Cerebellar nuclear complex (tissue), 1 donor: ENCODE measurements at places on chromosomes 16 and 17.

- DNase-seq: no peak
Observed at GRCh38 chr16:11575223-11575589, 11.5 kb downstream of the LITAF start.

- no peak for DNase-seq
Observed at GRCh38 chr16:79177018-79177417, 423.5 kb downstream of the MAF start.

DNA sequence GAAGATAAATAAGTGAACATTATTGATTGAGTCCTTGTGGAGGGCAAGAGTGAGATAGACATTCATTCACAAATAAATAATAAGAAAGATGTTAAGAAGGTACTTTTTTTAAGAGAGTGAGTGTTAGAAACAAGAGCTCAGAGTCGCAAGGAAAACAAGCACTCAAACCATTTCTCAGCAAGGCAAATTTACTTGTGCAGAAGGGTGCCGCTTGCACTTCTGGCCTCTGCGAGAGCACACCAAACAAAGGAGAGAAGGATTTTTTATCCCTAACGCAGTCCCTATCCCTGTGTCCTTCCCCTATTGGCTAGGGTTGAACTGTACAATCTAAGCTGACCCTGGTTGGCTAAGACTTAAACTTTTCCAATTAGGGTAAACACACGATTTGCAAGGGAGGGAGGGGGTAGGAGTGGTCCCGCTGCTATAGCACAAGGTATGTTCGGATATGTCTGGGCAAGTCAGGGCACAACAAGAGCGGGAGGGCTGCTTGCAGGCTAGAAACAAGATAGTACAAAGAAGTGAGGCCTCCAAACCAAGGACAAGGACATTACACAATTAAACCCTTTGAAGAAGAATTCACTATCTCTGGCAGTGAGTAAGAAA lies 156.2 kb downstream of the PPM1E start:
- no peak for DNase-seq

DNA sequence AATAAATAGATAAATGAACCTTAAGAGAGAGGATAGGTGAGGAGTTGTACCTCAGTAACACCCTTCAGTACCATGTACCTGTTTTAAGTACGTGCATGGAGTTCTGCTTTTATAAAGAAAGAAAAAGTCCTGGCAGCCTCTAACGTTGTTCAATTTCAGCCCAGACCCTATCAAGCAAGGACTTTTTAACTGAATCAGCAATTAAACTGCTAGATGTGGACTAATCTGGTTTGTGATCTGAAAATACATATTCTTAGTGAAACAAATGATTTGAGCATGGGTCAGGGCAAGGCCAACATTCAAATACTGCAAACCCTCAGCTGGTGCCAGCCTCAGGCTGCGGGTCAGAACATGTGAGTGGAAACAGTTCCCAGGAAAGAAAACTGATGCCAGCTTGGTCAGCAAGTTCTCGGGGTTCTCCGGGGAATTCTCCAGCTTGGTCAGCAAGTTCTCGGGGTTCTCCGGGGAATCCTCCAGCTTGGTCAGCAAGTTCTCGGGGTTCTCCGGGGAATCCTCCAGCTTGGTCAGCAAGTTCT lies 84.5 kb downstream of the MRM3 start:
- no peak for DNase-seq
